ENCODE measurements at places on chromosomes 4 and X.

- no peak for DNase-seq
Measured at GRCh38 chrX:151004085-151004484, 20.9 kb downstream of the HMGB3 start.

- no peak for DNase-seq
Measured at GRCh38 chr4:145829629-145830395, 108.8 kb downstream of the ZNF827 start.

- no peak for DNase-seq
Measured at GRCh38 chrX:118976599-118977340, 2.4 kb downstream of the LONRF3 start.

DNA sequence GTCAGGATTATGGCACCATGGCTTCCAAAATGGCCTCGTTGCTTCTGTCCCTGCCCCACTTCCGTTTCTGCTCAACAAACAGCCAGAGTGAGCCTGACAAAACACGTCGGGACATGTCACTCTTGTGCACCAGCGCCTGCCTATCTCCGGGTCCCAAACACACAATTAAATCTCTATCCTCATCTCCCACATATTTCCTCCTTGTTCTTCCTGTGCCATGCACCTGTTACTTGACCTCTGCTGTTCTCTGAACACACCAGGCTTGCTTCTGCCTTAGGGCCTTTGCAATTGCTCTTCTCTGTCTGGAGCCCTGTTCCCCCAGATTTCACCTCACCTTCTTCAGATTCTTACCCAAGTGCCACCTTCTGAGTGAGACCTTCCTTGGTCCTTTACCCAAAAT, 12.7 kb upstream of the CD38 start:
- no peak for DNase-seq

GRCh38 chr4:3227878-3228675, 20.9 kb upstream of the MSANTD1 start:
- no peak for DNase-seq

GRCh38 chrX:65581661-65582339, 47.2 kb upstream of the LAS1L start:
- DNase-seq = no peak

- DNase-seq = no peak
Measured at GRCh38 chr4:41586675-41587225, 48.8 kb downstream of the LIMCH1 start.

GRCh38 chr4:156312261-156312847, 358.7 kb upstream of the CTSO start:
- no peak for DNase-seq

DNA sequence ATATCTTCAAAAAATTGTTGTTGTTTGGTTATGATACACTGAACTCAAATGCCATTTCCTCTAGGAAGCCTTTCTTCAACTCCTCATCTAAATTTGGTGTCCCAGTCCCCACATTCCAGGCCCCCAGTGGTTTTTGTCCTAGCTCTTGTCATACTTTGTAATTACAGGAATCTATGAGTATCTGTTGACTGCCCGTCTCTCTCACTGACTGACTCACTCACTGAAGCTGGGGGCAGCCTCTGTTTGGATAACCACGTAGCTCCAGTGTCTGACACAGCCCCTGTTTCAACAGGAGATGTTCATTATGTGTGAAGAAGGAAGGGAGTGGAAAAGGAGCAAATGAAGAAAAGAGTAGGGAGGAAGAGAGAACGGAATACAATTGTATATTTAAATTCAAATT, 284.1 kb upstream of the TENM3 start:
- no peak for DNase-seq

GRCh38 chrX:1170243-1170642, 42.2 kb downstream of the CRLF2 start:
- DNase-seq = no peak

DNA sequence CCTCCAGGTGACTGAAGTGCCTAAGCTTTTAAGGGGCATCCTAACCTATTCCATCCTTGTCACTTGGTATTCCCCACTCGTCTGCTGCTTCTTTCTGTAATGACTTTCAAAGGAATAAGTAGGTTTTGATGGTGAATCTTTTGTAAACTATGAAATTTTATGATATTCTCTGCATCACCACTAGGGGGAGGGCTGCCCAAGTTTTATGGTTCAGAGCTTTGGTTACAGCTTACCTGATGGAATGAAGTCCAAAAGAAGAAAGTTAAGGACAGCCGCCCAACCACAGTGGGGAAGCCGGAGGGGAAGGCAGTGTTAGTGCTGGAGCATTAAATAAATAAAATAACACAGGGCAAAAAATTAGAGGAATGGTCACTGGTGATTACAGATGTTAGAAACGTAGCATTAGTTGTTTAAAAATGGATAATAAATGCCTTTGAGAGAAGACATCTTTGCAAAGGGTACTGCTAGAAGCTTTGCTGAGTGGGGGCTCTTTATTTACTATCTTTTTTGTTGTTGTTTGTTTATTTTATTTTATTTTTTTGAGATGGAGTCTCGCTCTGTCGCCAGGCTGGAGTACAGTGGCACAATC, 204.9 kb downstream of the GBA3 start:
- no peak for DNase-seq

Data from stimulated activated CD8-positive, alpha-beta memory T cell treated with anti-CD3 and anti-CD28 coated beads, Interleukin-15, amount 100 ng/mL, for 4 hours (primary cell).